ENCODE measurements at places on chromosomes 11 and 22.

DNA sequence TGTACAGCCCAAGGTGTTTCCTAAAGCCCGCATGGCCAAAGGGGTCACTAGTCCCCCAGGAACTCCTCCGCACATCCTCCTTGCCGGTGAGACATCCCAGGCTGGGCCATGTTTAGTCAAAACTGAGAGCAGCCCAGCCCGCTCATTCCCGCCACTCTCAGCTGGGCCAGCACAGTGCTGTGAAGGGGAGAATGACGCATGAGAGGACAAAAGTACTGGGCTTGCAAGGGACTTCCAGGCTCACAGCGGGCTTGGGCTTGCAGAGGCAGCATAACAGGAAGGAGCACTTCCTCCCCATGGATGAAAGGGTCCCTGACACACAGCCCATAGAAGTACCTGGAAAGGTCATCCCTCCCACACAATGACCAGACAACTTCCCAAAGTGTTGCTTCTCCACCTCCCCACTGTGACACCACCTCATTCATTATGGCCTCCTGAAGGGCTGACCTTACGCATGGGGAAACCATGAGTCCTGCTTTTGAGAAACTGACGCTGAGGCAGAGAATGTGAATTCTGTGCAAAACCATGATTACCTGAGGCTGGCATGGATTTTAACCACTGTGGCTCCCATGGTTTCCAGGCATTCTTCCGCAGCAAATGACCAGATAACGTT is 19.1 kb downstream of the ETS1 start:
- no peak for DNase-seq

GRCh38 chr22:31046539-31047226 is 34.4 kb upstream of the SMTN start:
- no peak for DNase-seq

- DNase-seq: no peak
Measured at GRCh38 chr22:44182588-44183286, 2.0 kb downstream of the PARVG start.

DNA sequence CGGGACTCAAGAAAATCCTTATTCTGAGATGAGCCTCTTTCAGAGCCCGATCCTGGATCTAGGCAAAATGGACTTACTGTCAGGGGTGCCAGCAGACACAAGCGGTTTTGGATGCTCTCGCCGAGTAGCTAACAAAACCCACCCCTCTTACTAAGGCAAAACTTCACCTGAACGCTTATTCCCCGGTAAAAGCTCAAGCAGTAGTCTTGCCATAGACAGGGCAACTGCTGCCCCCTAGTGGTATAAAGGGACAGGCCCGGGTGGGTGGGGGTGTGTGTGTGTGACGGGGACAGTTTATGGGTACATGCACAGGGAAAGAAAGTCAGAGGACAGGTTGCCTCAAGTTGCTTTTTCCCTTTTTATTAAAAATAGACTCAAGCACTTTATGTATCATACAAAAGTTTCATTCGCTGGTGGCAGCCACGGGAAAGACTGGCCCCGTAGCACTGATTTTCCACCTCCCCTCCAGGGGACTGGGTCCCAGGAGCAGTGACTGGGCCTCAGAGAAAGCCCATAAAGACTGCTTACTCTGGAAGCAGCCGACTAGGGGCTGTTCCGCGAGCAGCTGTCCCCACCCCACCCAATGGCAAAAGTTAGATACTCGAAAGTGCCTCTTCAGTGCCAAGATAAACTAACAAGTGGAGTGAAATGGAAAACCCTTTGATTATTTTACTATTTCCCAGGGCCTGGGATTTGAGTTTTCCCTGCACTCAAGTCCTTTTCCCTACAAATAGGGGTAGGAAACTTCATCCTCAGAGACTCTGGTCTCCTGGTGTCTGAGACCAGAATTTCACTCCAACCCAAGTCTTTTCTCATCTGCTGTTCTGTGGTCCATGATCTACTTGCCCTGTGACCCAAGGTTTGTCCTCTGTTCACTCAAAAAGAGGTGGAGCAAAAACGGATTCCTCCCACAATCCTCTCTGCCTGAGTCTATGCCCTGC is 4.7 kb downstream of the YPEL4 start:
- peak; percentile 78 for DNase-seq

- DNase-seq: no peak
Measured at GRCh38 chr11:2358754-2359442, 18.2 kb upstream of the CD81 start.

DNA sequence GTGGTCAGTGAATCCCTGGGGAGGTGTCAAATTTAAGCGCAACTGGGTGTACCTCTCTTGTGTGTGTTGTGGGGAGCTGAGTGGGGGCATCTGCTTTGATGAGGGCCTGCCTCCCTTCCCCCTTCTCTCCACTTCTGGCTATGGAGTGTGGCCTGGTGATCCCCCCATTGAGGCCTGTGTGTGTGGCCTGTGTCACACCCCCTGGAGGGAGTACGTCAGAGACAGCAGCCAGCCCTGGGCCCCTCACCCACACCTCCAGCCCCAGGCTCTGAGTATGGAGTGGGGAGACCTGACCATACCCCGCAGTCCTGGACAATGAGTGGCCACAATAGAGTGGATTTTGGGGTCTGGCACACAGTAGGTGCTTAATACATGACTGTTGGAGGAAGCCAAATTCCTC is 51.4 kb upstream of the EIF3D start:
- DNase-seq: no peak

DNA sequence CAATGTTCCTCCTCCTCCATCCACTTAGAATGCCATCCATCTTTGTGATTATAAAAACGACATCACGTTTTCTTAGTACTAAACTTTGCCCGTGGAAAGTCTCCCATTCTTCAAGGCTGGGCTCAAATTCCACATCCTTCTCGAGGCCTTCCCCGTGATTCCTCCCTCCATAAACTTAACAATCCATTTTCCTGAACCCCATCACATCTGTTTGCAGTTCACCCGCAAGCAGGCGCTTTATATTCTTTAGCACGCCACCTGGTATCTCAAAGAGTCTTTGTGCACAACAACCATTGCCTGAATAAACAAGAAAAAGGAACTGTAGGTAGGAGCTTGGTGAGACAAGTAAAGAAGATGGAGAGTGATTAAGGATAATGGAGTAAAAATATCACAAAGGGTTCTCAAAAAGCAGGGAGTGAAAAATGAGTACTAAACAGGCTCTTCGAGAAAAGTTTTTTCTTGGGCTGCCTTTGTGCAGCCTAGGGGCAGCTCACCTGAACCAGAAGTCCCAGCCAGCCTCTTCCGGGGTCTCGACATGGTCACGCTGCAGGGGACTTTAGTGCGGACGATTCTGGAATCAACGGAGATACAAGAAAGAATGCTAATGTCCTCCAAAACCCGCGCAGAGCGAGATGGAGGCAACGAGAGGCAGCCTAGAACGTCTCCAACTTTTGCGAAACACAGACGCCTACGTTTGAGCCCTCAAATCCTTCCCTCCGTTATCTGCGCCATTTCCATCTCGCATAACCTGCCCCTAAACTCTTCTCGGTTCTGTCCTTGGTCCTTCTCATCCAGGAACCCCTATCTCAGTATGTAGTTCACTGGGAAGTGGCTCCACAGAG is 585 bp downstream of the THYN1 start:
- no peak for DNase-seq

DNA sequence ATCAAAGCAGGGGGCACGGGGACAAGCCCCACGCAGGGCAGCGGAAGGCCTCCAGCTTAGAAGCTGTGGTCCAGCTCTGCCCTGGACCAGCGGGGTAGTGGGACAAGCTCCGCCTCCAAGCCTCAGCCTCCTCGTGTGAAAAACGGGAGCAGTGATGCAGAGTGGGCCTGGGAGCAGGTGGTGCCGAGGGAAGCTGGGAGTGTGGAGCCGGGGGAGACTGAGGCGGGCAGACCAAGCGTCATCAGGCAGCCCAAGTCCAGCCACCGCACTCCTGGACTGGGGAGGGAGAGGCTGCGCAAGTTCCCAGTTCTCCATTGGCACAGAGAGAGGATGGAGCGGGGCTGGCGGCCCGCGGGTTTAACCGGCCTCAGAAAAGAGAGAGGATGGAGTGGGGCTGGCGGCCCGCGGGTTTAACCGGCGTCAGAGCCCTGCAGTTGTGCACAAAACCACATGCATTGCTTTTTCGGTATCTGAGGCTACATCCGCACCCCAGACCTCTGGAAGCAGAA is 68.1 kb upstream of the PHF21B start:
- no peak for DNase-seq

- no peak for DNase-seq
Measured at GRCh38 chr11:45267652-45268299, 18.4 kb downstream of the SYT13 start.

DNA sequence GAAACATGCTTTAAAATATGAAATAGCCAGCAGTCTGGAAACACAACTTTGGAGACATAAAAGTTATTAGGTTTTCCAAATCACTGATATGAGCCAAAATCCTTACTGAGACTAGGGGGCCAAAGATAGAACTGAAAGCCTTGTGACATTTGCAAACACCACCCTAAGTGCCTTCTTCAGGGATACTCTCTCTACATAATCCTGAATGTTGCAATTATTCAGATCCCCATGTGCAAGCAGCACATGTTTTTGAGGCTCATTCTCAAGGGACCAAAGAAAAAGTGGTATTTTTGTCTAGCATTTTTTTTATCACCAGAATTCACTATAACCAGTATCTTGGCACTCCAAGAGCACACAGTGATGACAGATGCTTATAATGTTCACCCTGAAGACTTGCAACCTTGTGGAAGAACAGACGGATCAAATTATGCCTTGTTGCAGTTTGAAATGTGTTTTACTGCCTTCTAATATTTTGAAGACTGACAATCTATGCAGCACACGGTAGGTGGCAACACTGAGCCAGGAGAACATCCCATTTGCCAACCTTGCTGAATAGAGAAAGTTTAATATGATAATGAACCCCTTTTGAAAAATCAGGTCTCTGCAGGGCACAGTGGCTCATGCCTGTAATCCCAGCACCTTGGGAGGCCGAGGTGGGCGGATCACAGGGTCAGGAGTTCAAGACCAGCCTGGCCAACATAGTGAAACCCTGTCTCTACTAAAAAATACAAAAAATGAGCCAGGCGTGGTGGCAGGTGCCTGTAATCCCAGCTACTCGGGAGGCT is 78.5 kb downstream of the PLEKHA7 start:
- no peak for DNase-seq

- no peak for DNase-seq
Measured at GRCh38 chr11:79461666-79462645, 21.1 kb upstream of the TENM4 start.

DNA sequence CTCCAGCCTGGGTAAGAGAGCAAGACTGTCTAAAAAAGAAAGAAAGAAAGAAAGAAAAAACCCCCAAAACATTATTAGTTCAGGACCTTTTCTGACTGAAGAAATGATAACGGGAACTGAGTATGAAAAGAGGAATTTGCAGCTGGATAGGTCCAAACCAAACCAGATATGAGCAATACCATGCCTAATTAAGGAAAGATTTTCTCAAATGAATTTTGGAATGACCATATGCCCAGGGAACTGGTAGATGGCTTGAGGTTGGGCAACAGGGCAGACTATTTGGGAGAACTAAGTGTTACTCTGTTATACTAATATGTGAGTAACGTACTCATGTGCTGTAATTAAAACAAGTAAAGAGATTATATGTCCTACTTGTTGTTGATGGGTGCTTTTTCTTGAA is 186.1 kb downstream of the TMEM135 start:
- DNase-seq: no peak

GRCh38 chr22:41521126-41521525 is 23.1 kb downstream of the POLR3H start:
- no peak for DNase-seq
